ENCODE measurements at places on chromosomes 13 and 19. TPM values are rescaled to one million over a fixed set of nuclear protein-coding genes. Genes with fewer than 3 reads are reported as not detected.

The CYP4F11 gene
- polyA plus RNA-seq: 7.2 TPM

GRCh38 chr19:16519230-16519687 is 23.0 kb downstream of the CHERP start:
- DNase-seq: no peak

The ZNF724 gene
- polyA plus RNA-seq: not detected

The TYROBP gene
- 64.2 TPM for polyA plus RNA-seq
